ENCODE measurements at places on chromosomes 7 and 10.

GRCh38 chr7:137454246-137454724, 110.8 kb upstream of the PTN start:
- DNase-seq = no peak

DNA sequence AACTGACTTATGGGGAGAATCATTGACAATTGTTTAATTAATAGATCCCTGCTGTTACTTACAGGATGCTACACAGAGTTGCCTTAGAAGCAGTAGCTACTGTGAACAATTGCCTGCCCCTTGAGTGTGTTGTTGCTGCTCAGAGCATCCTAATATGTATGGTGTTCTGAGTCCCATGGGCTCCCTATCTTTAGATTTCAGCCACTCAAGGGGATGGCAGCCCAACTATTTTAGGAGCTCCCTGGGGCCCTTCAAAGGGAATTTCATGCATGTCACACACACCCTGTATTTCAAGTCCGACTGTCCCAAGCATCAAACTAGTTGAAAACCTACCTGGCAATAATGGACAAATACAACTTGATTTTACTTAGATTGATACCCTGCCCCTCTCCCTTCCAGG, 111.2 kb downstream of the NOC3L start:
- DNase-seq = no peak

DNA sequence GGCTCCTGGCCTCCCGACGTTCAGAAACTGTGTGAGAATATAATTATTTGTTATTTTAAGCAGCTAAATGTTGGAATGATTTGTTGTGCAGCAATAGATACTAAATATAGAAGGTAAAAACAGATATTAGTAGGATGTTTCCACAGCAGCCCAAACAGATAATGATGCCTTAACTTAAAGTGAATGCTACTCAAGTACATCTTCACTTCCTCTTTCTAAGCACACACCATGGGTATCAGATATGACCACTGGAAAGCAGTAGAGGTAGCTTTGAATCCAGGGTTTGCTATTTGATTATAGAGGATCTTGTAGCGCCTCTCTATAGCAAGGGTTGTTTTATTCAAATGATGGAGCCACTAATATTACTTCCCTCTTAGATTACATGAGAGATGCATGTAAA, 38.2 kb upstream of the BET1 start:
- no peak for DNase-seq

GRCh38 chr7:80772347-80772993, 134.0 kb downstream of the CD36 start:
- DNase-seq = no peak

GRCh38 chr7:130654850-130655249, 13.7 kb downstream of the COPG2 start:
- DNase-seq = no peak

DNA sequence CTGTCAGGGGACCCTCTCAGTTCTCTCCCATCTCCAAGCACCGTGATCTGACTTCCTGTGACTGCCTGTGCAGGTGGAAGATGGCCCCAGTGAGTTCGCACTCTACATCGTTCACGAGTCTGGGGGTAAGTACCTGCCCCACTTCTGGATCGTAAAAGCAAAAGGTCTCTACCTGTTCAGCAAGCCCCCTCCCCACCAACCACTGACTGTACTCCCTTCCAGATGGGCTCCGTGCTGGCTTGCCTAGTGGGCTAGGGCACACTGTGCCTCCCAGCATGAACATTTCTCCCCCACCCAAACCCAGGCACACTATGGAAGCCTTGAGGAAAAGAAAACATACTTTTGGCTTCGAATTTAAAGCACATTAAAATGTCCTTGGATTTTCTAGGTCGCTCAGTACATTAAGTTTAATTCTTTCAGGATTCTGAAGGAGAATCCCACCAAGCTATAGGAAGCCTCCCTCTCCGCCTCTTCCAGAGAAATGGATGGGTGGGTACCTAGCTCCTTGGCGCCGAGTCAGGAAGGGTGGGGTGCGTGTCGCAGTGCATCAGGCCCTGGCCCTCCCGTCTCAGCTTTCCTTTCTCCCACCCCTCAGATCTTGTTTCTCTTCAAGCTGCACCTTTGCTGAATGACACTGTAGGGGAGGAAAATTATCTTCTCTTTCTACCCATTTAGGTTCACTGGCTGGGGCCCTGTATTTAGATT, 11.0 kb upstream of the ZNF22 start:
- DNase-seq = no peak

DNA sequence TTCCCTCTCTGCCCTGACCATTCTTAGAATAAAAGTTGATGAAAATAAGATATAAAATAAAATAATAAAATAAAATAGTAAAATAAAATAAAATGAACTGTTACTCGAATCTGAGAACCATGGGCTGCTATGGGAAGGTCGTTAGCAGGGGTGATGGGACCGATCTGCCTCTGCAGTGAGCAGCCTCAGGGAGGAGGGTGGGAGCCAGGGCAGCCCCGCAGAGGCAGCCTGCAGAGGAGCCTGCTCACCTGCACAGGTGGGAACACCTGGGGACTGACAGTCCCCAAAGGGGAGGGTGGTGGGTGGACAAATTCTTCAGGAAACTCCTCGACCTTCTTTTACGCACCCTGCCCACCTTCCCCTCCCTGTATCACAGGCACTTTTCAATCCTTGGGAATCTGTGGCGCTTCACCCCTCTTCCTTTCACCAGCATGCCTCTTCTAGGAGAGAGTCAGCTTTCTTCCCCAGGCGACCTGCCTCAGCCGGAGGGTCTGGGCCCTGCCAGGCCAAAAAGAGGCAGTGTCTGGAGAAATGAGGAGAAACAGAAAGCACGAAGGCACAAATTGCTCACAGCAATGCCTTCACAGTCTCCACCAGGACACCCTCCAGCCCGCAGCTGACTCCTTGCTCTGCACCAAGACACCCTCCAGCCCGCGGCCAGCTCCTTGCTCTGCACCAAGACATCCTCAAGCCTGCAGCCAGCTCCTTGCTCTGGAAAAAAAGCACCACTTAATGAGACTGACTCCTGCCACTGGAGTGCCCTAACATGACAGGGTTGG, 368.4 kb upstream of the SHH start:
- DNase-seq = no peak

- no peak for DNase-seq
These were observed 732.8 kb upstream of the IGFBP3 start for GRCh38 chr7:46653848-46654247.

DNA sequence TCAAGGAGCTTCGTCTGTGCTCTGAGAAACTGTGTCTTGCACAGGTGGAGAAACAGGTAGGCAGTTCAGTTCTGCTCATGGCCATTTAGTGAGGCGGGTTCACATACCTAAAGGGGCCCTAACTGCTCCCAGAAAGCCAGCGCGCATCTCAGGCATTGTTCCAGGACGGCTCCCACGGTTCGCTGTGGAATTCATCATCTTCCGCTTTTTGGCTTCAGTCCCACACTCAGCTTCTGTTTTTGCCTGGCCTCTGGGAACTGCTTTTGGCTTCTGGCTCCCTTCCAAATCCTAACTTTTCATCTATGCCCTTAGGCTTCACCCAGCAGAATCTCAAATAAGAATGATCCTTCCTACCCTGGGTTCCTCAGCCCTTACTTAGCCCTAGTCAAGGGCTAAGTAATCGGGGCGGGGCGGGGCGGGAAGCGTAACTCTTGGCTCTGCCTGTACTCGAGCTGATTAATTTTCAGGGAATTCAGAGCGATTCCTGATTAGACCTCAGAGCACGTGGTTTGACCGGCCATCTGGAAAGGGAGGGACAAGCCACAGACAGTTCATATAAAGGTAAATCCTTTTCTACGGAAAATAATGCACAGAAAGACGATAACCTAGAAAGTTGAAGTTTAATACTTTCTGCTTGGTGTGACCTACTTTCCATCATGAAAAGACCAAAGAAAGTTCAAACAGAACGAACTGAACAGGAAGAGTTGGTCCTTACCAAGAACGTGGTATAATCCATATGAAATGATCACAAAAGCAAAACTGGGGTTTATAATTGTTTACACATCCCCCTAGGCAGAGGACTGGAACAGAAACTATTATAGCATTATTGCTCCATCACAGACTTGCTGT, 105.7 kb downstream of the ST8SIA6 start:
- DNase-seq = no peak

DNA sequence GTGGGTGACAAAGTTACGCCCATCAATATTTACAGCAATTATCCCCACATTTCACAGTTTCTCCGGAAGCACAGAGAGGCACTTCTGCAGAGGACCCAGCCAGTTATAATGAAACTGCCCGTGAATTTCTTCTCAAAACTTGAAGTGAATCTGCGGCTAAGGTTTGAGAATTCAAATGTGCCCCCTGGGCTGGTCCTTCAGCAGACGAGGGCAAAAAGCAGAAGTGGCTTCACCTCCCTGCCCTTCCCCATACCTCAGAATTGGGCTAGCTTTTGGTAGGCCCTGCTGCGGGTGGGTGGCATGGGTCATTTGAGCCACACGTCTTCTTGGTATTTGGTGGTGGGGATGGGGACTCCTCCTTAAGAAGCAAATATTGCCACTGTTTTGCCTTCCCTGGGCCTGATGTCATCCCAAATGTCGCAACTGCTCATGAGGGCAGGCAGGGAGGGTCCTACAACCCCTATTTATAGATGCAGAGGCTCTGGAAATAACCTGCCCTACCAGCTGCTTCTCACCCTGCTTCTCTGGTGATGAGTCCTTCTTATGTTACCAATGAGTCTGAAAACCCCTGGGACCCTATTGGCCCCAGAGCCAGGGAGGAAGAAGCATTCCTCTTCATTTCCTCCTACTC, 16.6 kb upstream of the WDFY4 start:
- peak; percentile 88 for DNase-seq

- no peak for DNase-seq
These were observed at the start of gene GRM8 for GRCh38 chr7:127252778-127253280. Gene GRM8 (minus strand): TSS chr7:127252941.

DNA sequence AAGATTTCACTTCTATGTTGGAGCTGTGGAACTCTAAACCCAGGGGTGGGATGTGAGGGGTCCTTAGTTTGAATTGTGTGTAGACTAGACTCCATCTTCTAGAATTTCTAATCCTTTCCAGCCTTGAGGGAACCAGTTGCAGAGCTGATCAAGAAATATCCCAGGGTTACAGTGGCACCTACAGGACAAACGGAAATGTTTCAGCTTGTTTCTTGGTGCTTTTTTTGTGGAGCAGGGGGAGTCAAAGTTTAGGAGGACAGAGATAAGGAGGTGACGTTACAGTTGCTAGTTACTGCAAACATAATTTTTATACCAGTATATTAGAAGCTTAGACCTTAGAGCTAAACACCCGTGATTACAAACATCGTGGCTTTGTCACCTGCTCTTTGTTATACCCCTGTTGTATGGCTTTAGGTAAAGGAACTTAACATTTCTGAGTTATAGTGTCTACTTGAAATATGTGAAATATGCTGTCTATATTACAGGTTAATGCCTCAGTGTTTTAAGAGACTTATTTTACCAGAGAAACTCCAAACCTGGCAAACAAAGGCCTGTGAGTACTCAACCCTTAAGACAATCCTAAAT, 84.5 kb upstream of the DYNC1I1 start:
- no peak for DNase-seq

- DNase-seq = no peak
These were observed 11.9 kb upstream of the XPNPEP1 start for GRCh38 chr10:109934958-109935793.

DNA sequence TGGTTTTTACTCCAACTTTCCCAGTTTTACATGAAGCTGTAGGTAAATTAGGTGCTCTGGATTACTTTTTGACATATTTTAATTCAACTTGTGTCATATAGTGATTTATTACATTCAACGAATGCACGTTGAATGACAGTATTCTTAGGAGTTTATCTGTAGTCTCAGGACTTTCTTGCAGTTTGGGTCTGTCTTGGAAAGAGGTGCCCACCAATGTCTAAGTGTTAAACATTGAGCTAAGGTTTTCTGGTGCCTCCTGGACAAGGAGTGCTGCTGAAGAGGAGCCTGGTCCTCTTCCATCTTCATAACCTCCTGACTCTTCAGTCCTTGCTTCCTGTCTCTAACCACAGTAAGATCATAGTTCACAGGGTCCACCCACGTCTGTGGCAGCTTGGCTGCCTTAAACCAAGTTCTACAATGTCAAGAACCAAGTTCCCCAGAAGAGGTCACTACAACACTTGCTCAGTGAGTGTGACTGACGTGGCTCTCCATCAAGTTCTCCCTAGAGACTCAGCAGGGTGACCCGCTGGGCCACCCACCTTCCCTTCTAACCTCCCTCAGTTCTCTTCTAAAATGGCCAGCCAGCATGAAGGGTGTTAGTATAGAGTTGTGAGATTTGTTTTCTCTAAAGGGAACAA, 6.1 kb downstream of the NPY start:
- peak; percentile 73 for DNase-seq

- no peak for DNase-seq
These were observed 137.8 kb upstream of the FAM20C start for GRCh38 chr7:54615-55014.

DNA sequence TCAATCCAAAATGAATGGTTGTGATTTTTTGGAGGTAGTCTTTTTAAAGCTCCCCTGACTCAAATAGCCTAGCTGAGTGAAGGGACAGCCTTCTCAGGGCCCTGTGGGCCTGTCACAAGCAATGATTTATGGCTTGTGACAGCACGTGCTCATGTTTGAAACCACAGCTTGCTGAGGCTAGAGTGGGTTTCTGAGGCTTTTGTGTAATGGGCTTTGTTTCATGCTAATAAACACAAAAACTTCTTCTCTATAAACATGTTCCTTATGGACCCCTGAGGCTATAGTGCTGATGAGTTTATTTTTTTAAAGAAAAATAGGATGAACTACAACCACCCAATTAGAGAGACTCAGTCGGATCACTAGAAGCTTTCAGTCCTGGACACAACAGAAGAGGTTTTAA, 36.1 kb upstream of the BET1 start:
- no peak for DNase-seq

DNA sequence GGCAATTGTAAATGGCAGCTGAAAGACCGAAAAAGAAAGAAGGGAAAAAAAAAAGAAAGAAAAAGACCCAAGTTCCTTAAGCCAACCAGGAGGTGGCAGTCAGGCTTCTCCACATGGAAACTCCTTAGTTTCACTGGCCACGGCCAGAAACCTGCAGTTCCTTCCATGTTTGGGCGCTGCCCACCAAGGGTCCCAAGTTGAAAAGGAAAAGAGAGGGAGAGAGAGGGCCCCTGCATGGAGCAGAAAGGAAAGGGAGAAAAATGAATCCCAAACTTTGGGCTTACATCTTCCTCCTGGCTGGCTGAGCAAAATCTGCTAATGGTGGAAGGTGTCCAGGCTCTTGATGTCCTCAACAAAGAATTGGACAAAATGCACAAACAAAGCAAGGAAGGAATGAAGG, 31.8 kb upstream of the ABCA13 start:
- DNase-seq = no peak

GRCh38 chr10:101050208-101051069, 11.3 kb upstream of the KAZALD1 start:
- no peak for DNase-seq

GRCh38 chr7:142883571-142884285, 1.8 kb downstream of the TRPV6 start:
- no peak for DNase-seq

DNA sequence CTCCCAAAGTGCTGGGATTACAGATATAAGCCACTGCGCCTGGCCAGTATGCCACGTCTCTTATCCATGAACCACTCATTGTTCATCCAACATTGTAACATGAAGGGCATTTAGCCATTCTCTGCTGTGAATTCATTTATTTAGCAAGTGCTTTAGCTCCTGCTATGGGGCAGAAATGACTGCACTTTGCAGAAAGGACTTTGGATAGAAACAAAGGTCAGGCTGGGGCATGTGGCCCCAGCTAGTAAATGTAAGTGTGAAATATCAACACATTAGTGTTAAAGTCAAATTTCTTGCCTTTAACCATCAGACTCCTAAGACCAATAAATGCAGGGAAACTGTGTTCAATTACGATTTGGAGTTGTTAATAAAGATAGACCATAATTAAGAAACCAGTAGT, 27.7 kb upstream of the TAX1BP1 start:
- no peak for DNase-seq

- no peak for DNase-seq
These were observed 8.2 kb downstream of the VIPR2 start for GRCh38 chr7:159136442-159136841.

- no peak for DNase-seq
These were observed 94.0 kb downstream of the ADARB2 start for GRCh38 chr10:1643161-1643907.
